ENCODE measurements at places on chromosomes 6 and 20. TPM values are rescaled to one million over a fixed set of nuclear protein-coding genes. Genes with fewer than 3 reads are reported as not detected.

GRCh38 chr6:40543146-40543545, 44.0 kb downstream of the LRFN2 start:
- DNase-seq: no peak

- DNase-seq: no peak
Observed at GRCh38 chr6:25599516-25600085, 52.4 kb upstream of the SCGN start.

DNA sequence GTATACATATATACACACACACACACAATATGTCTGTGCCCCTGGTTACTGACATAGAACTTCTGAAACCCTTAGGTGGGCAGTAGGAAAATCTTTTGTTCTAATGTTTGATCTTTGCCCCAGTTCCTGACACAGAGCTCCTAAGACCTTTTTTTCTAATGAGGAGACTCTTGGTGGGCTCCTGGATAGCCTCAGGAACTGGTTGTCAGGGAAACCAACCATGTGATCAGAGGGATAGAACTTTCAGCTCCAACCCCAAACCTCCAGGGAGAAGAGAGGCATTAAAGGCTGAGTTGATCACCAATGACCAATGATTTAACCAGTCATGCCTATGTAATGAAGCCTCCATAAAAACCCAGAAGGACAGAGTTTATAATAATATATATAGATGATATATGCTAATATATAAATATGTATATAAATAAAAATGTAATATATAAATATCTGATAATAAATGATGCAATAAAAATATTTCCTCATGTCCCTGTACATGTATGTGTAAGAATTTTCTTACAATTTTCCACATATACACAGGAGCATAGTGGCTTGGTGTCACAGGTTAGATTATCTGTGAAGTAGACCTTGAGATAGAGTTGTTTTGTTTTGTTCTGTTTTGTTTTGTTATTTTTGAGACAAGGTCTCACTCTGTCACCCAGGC, 93.3 kb downstream of the GPX5 start:
- DNase-seq: no peak

The RAD21L1 gene
- not detected for polyA plus RNA-seq

The LPA gene
- polyA plus RNA-seq: not detected

Measured in CD4-positive, CD25-positive, alpha-beta regulatory T cell (primary cell).